ENCODE measurements at places on chromosomes 11 and 22.

DNA sequence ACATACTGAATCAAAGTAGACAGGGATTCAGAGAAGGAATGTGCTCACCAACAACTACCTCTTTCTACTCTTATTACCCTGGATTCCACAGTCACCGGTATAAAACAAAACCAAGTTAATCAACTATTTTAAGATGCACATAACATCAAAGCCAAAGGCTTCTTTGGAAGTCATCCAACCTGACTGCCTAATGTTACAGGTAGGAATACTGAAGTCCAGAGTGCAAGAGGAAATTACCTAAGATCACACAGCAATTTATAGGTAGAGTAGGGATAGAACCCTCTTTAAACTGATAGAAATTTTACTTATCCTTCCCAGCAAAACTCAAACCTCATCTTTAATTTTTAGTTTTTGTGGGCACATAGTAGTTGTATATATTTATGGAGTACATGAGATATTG is 76.3 kb downstream of the PAK1 start:
- ATAC-seq = no peak

GRCh38 chr11:111429066-111429506 is 50.0 kb upstream of the POU2AF1 start:
- peak; percentile 83 for ATAC-seq

GRCh38 chr11:2507212-2507901 is 62.5 kb downstream of the KCNQ1 start:
- ATAC-seq = no peak

- no peak for ATAC-seq
Observed at GRCh38 chr22:29481265-29482000, 1.4 kb downstream of the NEFH start.

GRCh38 chr11:78869293-78869692 is 294.6 kb upstream of the NARS2 start:
- no peak for ATAC-seq

DNA sequence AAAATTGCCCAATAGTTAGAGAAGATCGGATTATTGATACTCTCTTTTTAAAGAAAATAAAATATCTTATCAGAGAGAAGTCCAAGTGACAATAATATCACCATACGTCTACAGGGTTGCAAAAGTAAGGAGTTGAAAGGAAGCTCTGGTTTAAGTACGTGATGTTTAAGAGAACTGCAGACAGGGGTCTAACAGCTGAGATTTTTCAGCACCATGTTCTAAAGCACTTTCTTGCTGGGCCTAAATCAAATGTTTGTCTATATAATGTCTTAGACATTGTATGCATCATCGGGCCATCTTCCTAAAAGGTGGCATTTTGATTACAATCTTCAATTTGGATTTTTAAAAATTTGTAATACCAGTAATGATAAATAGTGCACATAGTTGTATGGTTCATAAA is 133.3 kb downstream of the RRAS2 start:
- ATAC-seq = no peak

GRCh38 chr11:62150887-62151736 is 27.3 kb downstream of the INCENP start:
- ATAC-seq = no peak

DNA sequence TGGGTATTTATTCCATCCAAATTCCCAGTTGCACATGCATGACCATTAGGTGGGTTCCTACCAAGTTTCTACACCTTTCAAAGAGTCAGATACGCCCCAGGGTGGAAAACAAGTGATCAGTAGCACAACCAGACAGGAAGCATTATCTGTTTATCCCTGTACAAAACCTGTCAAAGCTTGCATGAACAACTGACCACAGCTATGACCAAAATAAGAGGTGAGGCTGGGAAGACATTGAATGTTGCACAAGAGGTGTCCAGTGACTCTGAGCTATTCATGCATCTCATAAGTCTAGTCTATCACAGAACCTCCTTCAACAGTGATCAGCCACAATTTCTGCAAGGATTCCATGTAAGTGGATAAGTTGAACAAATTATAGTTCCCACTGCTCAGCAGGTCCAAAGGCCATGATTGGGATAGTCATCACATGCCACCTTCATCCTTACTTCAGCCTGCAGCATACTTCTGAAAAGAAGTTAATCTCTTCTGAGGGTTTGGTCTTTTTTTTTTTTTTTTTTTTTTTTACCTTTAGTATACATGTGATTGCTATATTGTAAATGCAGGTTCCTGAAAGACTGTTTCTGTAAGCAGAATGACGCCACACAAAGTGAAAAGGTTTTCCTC is 28.0 kb upstream of the TMEM45B start:
- no peak for ATAC-seq

- ATAC-seq = no peak
Observed at GRCh38 chr11:61784506-61784805, 7.9 kb downstream of the TMEM258 start.

DNA sequence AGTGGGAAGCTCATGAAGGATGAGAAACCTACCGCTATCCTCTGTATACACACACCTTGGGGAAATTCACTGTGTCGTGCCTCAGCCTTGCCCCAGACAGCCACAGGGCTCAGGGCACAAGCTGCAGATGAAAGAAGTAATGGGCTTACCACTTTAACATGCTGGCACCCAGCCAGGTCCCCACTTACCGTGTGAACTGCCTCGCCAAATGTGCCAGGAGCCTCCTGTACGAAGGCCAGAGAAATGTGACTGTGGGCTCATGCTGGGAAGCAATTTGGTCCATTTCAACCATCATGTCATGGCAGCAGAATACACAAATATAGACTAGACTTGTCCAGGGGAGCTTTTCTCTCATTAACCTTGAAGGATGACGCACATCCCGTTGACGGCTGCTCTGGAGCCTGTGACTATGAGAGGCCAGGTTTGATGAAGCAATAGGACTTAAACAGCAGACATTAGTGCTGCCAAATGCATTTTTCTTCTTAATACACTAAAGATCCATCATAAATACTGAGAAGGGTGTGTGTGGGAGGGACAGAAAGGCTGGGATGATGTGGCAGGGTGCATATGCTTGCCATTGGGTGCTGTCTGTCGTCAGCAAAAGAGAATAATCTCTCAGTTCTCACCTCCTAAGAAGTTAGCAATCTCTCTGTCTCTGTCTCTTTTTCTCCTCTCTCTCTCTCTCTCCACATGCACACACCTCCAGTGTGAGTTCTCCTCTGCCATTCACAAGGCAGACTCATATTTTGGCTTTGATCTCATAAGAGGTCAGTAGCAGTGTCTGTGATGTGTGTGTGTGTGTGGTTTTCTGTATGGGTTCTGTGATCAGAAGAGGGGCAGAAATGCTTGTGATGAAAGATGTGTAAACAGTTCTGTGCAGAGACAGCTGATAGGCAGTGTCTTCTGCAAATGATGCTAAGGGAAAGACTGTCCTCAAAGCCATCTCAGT is 142.4 kb downstream of the KIRREL3 start:
- peak; percentile 21 for ATAC-seq

DNA sequence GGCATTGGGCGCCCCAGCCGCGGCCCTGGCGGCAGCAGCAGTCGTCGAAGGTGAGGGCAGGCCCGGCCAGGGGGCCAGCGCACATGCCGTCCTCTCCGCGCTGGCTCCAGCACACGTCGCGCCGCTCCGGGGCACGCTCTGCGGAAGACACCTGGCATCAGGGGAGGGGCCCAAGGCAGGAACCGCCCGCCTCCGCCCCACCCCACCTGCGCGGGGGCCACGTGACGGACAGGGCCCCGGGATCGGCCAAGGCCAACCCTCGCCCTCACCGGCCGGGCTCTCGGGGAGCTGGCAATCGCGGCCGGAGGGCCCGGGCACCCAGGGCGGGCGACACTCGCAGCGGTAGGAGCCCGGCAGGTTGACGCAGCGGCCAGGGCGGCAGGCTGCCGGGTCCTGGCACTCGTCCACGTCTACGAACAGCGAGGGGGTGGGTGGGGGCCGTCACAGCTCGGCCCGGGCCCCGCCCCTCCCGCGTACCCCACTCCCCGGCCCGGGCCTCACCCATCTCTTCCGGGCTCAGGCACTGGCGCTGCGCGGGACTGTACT is 14.9 kb downstream of the SCYL1 start:
- ATAC-seq = peak; percentile 72

GRCh38 chr22:23203452-23204124 is 23.3 kb downstream of the BCR start:
- ATAC-seq = no peak

DNA sequence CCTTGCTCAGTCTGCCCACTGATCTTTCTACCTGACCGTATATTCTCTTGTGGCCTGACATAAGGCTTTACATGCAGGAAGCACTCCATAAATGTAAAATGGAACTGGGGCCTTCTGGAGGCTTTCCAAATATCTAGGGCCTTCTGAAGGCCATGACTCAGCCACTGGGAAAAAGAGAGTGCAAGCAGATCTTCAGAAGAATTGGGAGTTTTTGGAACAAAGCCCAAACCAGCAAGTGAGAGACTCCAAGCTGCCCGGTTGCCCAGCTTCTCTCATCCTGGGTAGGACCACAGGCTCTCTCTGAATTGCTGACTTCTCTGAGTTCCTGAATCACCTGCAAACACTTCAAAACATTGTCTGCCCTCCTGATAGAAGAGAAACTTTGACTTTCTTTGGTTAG is 107.9 kb upstream of the BMAL1 start:
- ATAC-seq = no peak

GRCh38 chr11:57001674-57002401 is 13.1 kb downstream of the OR5AK2 start:
- no peak for ATAC-seq

DNA sequence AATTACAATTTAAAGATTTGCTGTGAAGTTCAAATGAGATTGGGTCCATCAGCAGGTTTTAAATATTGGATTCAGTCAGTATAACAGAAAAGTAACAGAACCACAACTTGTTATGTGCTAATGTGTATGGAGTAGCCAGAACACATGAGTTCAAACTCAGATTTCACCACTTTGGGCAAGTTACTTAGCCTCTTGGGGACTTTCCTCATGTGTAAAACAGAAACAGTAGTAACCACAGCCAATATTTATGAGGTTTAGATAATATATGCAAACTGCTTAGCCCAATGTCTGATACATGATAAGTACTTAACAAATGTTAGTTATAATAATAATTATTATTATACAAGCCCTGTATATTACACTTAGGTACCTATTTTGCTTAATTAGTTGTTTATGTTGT is 21.8 kb upstream of the SLC5A12 start:
- no peak for ATAC-seq

- ATAC-seq = no peak
Observed at GRCh38 chr11:103608566-103608965, 427.9 kb upstream of the DDI1 start.

DNA sequence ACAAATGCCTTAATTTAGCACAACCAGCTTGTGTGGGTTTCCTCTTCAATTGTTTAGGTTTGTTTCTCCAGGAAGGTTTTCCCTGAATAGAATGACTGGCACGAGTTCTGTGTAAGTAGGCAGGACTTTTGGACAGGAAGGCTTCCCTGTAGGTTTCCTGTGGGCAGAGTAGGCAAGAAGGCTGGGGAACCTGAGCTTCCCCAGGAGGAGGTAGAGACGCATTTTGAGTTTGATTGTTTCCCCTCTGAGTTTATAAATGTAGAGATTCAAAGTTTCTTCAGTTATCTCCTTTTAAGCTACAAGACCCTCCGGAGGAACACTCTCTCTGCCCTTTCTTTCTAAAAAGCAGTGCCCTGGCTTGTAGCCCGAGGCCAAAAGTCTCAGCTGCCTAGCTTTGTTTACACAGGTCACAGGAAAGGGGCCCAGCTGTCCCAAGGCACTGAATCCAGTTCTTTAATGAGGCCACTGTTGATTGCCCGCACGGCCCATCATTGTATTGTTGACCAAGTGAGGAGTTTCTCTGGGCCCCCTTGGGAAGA is 66.6 kb upstream of the RDX start:
- no peak for ATAC-seq

GRCh38 chr11:81033779-81034540 is 1593.1 kb upstream of the TENM4 start:
- ATAC-seq = no peak

GRCh38 chr11:122653916-122654585 is 1.5 kb upstream of the UBASH3B start:
- ATAC-seq = no peak

- ATAC-seq = no peak
Observed at GRCh38 chr11:35389112-35389511, 30.2 kb downstream of the SLC1A2 start.

DNA sequence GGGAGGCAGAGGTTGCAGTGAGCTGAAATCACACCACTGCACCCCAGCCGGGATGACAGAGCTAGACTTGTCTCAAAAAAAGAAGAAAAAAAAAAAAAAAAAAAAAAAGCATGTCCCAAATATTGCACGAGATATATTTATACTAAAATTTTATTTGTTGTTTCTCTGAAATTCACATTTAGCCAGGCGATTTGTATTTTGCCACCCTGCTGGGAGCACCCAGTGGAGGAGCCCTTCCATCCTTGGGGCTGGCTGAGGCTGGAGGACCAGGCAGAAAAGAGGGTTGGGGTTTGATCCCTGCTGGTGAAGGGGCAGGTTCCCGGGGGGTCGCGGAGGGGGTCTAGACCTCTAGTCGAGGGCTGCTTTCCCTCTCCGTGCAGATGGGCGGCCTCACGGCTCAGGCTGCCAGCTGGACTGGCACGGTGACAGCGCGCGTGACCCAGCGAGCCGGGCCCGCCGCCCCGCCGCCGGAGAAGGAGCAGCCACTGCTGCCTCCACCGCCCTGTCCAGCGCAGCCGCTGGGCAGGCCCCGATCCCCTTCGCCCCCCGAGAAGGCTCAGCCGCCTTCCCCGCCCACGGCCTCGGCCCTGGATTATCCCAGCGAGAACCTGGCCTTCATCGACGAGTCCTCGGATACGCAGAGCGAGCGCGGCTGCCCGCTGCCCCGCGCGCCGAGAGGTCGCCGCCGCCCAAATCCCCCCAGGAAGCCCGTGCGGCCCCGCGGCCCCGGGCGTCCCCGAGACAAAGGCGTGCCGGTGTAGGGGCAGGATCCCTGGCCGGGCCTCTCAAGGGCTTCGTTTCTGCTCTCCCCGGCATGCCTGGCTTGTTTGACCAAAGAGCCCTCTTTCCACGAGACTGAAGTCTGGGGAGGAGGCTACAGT is 952 bp upstream of the CATSPERZ start:
- no peak for ATAC-seq

GRCh38 chr11:68414496-68415221 is 45.9 kb upstream of the PPP6R3 start:
- ATAC-seq = no peak

GRCh38 chr22:36595154-36595553 is 66.2 kb upstream of the EIF3D start:
- ATAC-seq = no peak

DNA sequence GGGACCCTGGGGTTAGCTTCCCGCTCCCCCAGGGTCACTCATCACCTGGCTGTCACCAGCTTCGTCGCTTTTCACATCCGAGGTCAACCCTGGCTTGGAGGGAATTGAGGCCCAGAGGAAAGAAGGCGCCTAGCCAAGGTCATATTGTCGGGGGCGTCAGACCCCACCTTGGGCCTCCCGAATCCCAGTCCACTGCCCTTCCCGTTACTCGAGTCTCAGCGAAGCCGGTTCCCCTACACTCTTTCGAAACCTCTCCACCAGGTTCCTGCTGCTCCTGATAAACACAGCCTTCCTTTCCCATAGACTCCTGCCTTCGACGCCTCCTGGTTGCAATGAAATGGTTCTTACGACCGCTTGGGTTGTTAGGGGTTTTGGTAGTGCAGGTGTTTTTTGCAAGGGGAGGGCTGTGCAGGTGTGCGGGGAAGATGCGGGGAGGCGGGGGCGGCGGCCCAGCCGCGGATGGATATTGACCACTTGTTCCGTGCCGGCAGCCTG is 642 bp downstream of the NAA40 start:
- ATAC-seq = no peak

All from activated T-helper 17 cell treated with anti-CD3 and anti-CD28 coated beads, Interleukin-2, amount 50 U/mL, for 72 hours (primary cell).